ENCODE measurements at places on chromosomes 5 and 9. TPM values are rescaled to one million over a fixed set of nuclear protein-coding genes. Genes with fewer than 3 reads are reported as not detected.

SPINK13 gene
- not detected for total RNA-seq

- no peak for DNase-seq
- H3K4me3 ChIP-seq, result no peak overlapping the region
- no peaks in the 10 kb centered on the region for H3K36me3 ChIP-seq
- no peaks in the 10 kb centered on the region for H3K27me3 ChIP-seq
- no peaks in the 10 kb centered on the region for H3K4me1 ChIP-seq
Measured at GRCh38 chr5:135594416-135594960, 15.7 kb upstream of the CXCL14 start.

DNA sequence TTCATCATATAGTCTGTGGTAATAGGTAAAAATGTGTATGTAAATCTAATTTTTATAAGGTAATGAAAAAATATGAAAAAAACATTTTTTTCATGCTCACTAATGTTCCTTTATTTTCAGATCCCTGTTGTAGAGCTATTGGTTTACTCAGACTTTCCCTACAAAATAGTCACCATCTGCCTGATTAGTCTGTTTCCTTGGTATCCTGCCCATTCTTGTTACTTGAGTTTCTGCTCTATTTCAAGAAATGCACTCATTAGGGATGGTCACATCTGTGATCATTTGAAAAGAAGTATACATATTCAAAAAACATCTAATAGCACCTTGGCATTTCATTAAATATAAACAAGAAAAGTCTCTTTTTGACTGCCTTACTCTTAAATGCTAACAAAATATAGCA, 21.6 kb upstream of the RASA1 start:
- H3K27me3 ChIP-seq, result no peaks in the 10 kb centered on the region
- no peak for DNase-seq
- H3K4me1 ChIP-seq, result no peaks in the 10 kb centered on the region
- no peaks in the 10 kb centered on the region for H3K36me3 ChIP-seq
- no peak overlapping the region for H3K27ac ChIP-seq

- no peaks in the 10 kb centered on the region for H3K27me3 ChIP-seq
- H3K4me3 ChIP-seq, result no peak overlapping the region
- H3K27ac ChIP-seq, result no peak overlapping the region
- H3K36me3 ChIP-seq, result no peaks in the 10 kb centered on the region
- H3K4me1 ChIP-seq, result no peaks in the 10 kb centered on the region
Measured at GRCh38 chr5:56112526-56113121, 117.9 kb upstream of the IL6ST start.

- H3K36me3 ChIP-seq, result no peaks in the 10 kb centered on the region
- H3K4me3 ChIP-seq, result no peak overlapping the region
- DNase-seq, result no peak
Measured at GRCh38 chr5:74187757-74188156, 452.8 kb downstream of the ENC1 start.

Measured in B cell (primary cell).